ENCODE measurements at places on chromosomes 13 and 19.

GRCh38 chr19:10544242-10544752 is 593 bp downstream of the ATG4D start:
- peaks cover 20% of the 10 kb centered on the region for H3K4me1 ChIP-seq
- H3K4me3 ChIP-seq: peak overlapping the region; percentile 87
- DNase-seq: no peak
- peaks cover 7% of the 10 kb centered on the region for H3K36me3 ChIP-seq
- H3K27me3 ChIP-seq: peaks cover 9% of the 10 kb centered on the region

DNA sequence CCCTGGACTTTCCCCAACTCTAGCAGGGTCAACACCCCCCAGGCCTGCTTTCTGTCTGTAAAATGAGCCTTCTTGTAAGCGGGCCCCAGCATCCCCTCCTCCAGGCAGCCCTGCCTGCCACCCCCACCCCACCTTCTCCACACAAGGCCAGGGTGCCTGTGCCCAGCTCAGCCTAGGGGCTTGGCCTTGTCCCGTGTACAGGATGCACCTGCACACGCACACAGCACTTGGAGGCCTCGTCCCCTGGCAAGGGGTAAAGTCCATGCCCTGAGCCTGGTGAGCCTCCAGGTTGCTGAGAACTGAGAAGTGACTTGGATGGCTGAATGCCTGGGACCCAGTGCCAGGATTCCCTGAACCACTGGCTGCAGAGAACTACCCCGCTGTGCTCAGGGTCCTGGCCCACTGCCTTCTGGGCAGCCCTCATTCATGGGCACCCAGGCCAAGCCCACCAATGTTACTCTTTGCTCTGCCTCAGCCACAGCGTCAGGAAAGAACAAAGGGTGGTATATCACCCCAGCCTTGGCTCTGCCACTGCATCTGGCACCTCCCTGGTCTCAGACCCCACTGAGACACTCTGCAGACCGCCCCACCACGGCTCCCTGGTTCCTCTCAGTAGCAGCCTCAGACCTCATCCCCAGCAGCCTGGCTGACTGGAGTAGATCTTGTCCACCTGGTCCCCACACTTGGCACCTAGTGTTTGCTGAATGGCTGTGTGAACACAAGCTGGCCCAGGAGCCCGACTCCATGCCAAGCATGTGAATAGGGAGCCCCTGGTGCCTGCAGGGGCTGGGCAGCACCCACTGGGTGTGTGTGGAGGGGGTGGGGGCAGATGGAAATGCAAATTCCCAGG is 1.8 kb upstream of the TM6SF2 start:
- DNase-seq: no peak
- H3K4me1 ChIP-seq: peaks cover 7% of the 10 kb centered on the region
- H3K36me3 ChIP-seq: peaks cover 40% of the 10 kb centered on the region
- no peak overlapping the region for H3K4me3 ChIP-seq
- H3K27ac ChIP-seq: peak overlapping the region; percentile 20

DNA sequence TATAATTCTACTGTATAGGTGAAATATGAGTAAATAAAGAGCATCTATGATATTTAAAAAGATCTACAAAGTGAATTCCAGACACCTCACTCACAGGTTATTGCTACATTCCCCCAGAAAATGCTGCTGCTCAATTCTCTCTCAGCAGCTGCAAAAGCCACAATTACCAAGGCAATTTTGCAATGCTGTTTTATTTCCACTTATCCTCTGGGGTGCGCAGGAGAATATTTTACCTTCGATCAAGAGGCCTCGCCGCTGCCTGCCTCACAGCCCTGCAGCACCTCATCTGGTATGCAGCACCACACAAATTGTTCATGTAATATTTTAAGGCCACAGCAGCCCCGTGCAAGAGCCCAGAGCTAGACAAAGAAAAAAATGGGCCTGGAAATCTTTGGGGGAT is 333.2 kb downstream of the DNAJC15 start:
- no peaks in the 10 kb centered on the region for H3K36me3 ChIP-seq
- peaks cover 16% of the 10 kb centered on the region for H3K4me1 ChIP-seq

- H3K27ac ChIP-seq: no peak overlapping the region
- no peaks in the 10 kb centered on the region for H3K36me3 ChIP-seq
- no peaks in the 10 kb centered on the region for H3K4me1 ChIP-seq
- H3K4me3 ChIP-seq: no peak overlapping the region
These were observed 266.0 kb downstream of the ITGBL1 start for GRCh38 chr13:101718496-101718895.

DNA sequence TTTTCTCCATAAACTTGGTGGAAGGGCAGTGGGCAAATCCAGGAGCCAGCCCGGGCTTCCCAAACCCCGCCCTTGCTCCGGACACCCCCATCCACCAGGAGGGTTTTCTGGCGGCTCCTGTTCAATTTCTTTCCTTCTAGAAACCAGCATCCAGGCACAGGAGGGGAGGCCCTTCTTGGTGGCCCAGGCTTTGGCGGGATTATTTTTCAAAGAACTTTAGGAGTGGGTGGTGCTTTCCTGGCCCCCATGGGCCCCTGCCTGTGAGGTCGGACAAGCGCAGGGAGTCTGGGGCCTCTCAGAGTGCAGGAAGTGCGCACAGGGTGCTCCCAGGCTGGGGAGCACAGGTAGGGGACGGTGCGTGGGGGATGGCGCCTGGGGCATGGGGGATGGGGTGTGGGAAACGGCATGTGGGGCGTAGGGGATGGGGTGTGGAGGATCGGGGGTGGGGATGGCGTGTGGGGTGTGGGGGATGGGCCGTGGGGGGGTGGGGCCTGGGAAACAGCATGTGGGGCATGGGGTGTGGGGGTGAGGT is 396 bp downstream of the F7 start:
- peaks cover 13% of the 10 kb centered on the region for H3K27me3 ChIP-seq
- DNase-seq: no peak
- no peaks in the 10 kb centered on the region for H3K4me1 ChIP-seq
- H3K36me3 ChIP-seq: no peaks in the 10 kb centered on the region

DNA sequence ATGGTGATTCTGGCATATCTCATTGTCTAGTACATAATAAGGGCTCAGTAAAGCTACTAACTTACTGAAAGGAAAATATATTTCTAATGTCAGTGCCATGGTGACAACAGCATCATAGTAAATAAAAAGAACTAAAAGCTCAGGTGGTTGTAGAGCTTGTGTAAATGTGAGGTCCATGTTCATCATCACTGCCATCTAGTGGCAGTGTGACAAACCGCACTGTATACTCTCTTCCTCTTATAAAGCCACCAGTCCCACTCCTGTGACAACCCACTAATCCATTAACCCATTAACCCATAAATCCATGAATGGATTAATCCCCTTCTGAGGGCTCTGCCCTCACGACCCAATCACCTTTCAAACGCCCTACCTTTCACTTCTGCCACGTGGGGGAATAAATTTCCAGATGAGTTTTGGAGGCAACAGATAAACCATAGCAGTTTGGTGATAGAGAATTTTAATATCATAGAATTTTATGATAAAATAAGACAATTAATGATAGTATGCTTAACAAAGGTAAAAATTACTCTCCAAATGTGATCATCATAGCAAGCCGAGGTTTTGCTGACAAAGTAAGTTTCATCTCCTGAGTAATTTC is 160.4 kb upstream of the SGCG start:
- no peaks in the 10 kb centered on the region for H3K4me1 ChIP-seq
- no peak overlapping the region for H3K27ac ChIP-seq
- no peak overlapping the region for H3K4me3 ChIP-seq
- H3K36me3 ChIP-seq: no peaks in the 10 kb centered on the region
- H3K27me3 ChIP-seq: peaks cover 5% of the 10 kb centered on the region

DNA sequence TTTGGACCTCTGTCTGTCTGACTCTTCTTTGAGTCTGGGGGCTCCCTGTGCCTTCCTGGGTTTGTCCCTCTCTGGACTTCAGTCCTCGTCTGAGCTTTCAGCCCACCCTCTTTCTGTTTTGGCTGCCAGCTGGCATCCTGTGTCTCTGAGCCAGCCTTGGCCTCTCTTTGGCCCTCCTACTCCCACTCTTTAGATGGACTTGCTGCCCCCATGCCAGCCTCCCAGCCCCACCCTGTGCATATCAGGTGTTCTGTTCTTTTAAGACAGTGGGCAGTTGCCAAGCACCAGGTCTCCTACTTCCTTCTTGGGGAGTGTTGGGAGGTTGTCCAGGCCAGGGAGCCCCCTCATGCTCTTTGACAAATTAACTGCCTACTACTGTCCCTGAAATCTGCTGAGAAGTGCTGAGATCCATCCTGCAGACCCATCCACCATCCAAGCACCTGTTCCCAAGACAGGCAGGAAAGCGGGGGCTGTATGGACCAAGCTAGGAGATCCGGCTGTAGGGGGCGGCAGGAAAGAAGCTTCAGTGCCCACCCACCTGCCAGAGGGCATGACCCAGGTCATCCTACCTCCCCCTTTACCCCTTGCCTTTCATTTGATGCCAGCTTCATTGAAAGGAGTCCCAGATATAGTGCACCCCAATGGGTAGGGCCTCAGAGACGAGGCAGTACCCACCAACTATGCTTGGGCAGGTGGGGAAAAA is 9.6 kb downstream of the CIC start:
- H3K4me1 ChIP-seq: peaks cover 49% of the 10 kb centered on the region
- peak overlapping the region; percentile 89 for H3K4me3 ChIP-seq

DNA sequence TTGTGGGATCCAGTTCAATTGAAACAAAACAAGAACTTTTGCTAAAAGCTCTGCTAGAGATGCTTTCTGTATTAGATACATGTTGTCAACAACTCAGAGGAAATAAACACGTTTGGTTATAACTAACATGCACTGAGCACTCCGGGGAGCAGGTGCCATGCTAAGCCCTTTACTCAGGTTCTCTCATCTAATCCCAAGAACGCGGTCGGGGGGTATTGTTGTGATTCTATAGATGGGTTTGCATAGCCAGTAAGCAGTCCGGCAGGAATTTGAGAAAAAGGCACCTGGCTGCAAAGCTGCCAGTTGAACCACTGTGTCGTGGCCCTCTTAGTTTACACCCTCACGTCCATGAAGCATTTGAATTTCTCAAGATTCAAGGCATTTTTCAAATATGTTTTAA is 24.3 kb upstream of the SPACA7 start:
- peaks cover 15% of the 10 kb centered on the region for H3K27me3 ChIP-seq
- DNase-seq: no peak
- no peak overlapping the region for H3K27ac ChIP-seq
- H3K4me1 ChIP-seq: no peaks in the 10 kb centered on the region

GRCh38 chr19:3397266-3398022 is 31.1 kb downstream of the NFIC start:
- no peak for DNase-seq
- peaks cover 9% of the 10 kb centered on the region for H3K36me3 ChIP-seq
- H3K4me3 ChIP-seq: no peak overlapping the region
- H3K27ac ChIP-seq: no peak overlapping the region

DNA sequence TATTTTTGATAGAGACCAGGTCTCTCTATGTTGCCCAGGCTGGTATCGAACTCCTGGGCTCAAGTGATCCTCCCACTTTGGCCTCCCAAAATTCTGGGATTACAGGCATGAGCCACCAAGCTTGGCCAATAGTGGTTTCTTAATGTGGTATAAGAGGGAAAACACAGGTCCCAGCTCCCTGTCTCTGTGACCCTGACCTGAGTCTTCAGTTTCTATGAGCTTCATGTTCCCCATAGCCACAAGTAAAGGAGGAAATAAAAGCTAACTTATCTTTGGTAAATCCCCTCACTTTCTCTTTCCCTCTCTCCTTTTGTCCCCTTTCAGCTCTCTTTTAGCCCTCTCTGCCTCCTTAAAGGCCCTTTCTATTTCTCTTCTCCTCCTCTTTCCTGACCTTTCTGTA is 50.3 kb downstream of the ABCC4 start:
- H3K4me1 ChIP-seq: peaks cover 16% of the 10 kb centered on the region
- no peaks in the 10 kb centered on the region for H3K27me3 ChIP-seq
- DNase-seq: no peak
- H3K36me3 ChIP-seq: peaks cover 13% of the 10 kb centered on the region
- H3K27ac ChIP-seq: no peak overlapping the region

DNA sequence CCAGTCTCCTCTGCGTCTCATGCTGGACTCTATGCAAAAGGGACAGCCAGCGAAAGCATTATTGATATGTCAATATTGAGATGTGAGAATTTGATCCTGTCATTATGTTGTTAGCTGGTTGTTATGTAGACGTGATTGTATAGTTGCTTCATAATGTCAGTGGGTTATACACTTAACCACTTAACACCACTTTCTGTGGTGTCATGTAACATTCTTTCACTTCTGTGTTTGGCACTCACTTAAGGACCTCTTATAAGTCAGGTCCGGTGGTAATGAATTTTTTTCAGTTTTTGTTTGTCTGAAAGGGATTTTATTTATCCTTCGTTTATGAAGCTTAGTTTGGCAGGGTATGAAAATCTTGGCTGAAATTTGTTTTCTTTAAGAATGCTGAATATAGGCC is 7.1 kb upstream of the SIGLEC7 start:
- no peak for DNase-seq
- peaks cover 9% of the 10 kb centered on the region for H3K36me3 ChIP-seq
- no peak overlapping the region for H3K27ac ChIP-seq
- H3K4me1 ChIP-seq: peaks cover 29% of the 10 kb centered on the region
- peaks cover 52% of the 10 kb centered on the region for H3K27me3 ChIP-seq
- no peak overlapping the region for H3K4me3 ChIP-seq

GRCh38 chr19:18460900-18461299 is 23.0 kb upstream of the ISYNA1 start:
- DNase-seq: no peak
- H3K4me1 ChIP-seq: peaks cover 17% of the 10 kb centered on the region
- no peaks in the 10 kb centered on the region for H3K27me3 ChIP-seq
- H3K36me3 ChIP-seq: peaks cover 44% of the 10 kb centered on the region

- H3K4me1 ChIP-seq: no peaks in the 10 kb centered on the region
- H3K36me3 ChIP-seq: no peaks in the 10 kb centered on the region
- H3K27ac ChIP-seq: no peak overlapping the region
- no peak overlapping the region for H3K4me3 ChIP-seq
These were observed 1790.8 kb upstream of the PCDH20 start for GRCh38 chr13:63206461-63206860.

DNA sequence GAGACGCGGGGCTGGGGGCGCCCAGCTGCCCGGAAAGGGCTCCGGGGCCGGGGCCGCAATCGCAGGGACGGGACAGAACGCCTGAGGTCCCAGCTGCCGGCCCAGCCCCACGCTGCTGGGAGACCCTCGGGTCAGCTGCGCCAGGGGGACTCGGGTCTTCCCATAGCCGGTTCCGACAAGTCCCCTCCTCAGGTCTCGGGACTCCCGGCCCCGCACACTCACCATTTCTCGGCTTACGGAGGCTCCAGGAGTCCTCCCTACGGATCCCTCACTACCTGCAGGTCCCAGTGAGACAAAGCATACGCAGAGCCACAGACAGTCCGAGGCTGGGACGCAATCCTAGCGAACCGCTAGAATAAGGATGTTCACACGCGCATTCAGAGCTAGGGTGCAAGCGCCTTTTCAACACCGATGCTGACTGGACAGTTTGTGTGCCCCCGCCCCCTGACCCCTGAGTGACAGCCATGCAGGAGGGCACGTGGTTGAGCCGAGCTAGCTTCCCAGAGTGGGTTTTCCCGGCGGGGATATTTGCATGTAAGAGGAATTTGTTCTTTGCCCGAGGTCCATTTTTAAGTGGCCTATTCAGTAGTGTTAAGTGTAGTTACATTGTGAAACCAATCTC is 13.6 kb downstream of the ZNF490 start:
- H3K4me1 ChIP-seq: no peaks in the 10 kb centered on the region
- peaks cover 28% of the 10 kb centered on the region for H3K36me3 ChIP-seq
- no peaks in the 10 kb centered on the region for H3K27me3 ChIP-seq

All from stimulated activated naive B cell treated with anti-CD40 and anti-IgM and Interleukin-4, amounts not matched to agents 10 μg/mL and 1 μg/mL and 100 μg/mL, for 72 hours (primary cell).